NCI-H2029 (cell line): ENCODE measurements at places on chromosomes 12 and 14.

GRCh38 chr14:33335366-33335765 is 396.7 kb downstream of the NPAS3 start:
- DNase-seq = no peak

- DNase-seq = no peak
These were observed 6.3 kb downstream of the SIVA1 start for GRCh38 chr14:104758981-104759969.

GRCh38 chr14:52463375-52463774 is 88.9 kb downstream of the TXNDC16 start:
- no peak for DNase-seq

GRCh38 chr12:18908191-18908590 is 170.3 kb downstream of the CAPZA3 start:
- no peak for DNase-seq

GRCh38 chr14:55361190-55361589 is 50.4 kb downstream of the ATG14 start:
- no peak for DNase-seq

- DNase-seq = no peak
These were observed 10.0 kb downstream of the AHNAK2 start for GRCh38 chr14:104968153-104968527.

DNA sequence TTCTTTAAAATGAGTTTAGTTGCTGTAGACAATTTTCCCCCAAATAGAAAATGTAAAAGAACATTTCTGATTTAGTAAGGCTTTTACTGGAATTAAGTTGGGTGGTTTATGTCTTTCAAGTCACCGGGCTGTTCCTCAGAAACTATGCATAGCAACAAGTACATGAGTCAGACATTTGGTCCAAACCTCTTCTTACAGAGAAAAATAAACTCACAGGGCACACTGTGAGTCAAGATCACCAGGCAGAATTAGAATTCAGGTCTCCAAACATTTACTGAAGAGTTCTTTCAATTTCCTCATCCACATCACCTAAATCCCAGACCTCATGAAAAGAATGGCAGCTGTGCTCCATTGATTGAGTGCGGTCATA is 476.1 kb upstream of the SOX5 start:
- DNase-seq = no peak

DNA sequence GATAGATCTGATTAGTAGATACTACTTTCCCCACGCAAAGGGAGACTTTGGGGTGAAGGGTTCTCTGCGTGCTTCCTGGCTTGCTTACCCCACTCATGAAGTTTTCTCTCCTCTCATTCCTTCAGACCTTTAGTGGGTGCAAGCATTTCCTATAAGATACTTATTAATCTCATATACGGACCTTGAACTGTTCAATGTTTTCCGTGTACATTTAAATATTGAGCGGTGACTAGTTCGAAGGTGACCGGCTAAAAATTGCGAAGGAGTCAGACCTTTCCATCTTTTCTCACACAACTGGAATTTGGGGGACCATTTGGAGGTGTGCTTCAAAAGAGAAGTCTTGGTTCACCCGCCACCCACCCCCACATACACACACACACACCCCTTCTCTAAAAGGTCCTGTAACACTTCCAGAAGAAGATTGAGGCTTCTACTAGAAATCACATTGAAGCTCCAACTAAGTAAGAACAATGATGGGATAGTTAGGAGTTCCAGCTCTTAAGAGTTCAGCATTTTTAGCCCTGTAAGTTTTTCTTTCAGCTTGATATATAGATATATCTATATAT is 6.1 kb upstream of the FOXG1 start:
- DNase-seq = no peak

GRCh38 chr12:38153737-38154061 is 162.9 kb upstream of the ALG10B start:
- no peak for DNase-seq

DNA sequence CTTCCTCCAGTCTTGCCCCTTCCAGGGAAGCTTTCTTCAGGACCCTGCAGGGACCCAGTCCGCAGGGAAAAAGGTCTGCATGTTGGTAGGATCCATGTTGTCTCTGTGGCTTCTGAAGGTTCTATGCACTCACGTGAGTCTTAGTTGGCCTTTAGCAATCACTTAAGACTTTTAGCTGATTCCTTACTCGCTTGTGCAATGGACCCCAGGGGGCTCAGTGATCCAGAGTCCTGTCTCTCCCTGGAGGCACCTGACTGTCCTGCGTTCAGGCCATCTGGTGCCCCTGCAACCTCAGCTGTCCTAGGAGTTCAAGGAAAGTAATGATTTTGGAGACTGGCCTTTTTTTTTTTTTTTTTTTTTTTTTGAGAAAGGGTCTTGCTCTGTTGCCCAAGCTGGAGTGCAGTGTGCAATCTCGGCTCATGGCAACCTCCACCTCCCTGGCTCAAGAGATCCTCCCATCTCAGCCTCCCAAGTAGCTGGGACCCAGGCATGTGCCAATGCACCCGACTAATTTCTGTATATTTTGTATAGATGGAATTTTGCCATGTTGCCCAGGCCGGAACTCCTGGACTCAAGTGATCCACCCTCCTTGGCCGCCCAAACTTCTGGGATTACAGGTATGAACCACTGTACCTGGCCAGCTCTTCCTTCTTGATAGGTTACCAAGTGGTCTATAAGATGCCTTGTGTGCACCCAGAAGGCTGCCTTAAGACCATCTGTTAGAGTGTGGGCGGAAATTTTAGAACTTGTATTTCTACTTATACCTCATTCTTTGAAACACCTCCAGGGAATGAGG is 4.6 kb downstream of the IFI27L2 start:
- DNase-seq = no peak

DNA sequence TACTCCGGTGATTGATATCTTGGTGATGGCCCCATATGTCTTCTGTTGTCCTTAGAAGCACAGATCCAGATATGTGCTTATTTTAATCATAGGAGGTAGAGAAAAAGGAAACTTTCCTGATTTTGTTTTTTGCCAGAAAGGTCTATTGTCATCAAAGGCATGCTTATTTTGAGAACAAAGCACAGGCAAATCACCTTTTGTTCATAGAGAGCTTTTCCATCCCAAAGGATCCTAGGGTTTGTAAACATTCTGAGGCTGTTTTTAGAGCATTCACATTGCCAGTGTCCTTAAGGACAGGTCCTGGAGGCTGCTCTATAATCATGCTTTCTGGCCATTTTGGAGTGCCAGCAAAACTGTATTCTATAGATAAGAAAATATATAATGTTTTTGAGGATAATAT is 148.5 kb upstream of the SEL1L start:
- no peak for DNase-seq

GRCh38 chr12:79936670-79937069 is 1.8 kb upstream of the PPP1R12A start:
- DNase-seq = no peak
